ENCODE measurements at places on chromosomes 11 and 22.

- no peak for DNase-seq
Measured at GRCh38 chr11:44824300-44824704, 97.5 kb downstream of the TSPAN18 start.

DNA sequence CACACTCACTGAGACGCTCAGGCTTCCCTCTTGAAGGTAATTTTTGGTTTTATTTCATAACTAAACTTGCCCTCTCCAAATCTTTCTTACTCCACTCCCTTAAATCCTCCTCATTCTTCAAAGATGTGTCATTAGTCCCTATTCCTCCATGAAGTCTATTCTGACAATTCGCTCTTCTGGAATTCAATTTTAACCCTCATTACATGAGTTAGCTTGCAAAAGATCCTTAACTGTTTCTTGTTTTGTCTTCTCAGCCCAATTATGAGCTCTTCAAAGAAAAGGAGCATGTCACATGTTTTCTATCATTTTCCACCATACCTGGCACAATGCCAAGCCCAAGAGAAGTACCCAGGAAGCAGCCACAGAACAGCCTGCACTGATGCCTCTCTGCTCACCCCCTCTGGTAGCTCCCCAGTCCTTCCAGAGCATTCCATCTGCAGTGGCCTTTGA lies 13.0 kb downstream of the GALNT18 start:
- peak; percentile 20 for DNase-seq

- peak; percentile 79 for DNase-seq
Measured at GRCh38 chr22:22156716-22157347, 87.8 kb upstream of the VPREB1 start.

GRCh38 chr11:109940816-109941215 lies 152.4 kb upstream of the ZC3H12C start:
- no peak for DNase-seq

DNA sequence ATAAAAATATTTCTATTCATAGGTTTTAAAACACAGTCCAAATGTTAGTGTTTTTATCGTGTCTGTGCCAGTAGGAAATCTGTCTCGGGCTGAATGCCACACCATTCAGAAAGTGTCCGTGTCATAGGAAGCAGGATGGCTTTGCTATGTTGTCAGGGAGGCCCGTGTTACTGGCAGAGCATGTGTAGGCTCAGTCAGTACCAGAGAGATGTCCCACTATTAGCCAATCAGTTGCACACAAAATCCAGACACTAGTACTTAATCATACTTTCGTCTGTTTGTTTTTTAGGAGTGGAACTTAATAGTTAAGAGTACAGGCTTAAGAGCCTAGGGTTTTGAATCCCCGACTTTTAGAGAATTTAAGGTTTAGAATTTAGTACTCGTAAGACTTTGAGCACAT lies 30.2 kb upstream of the SYN3 start:
- no peak for DNase-seq

- peak; percentile 76 for DNase-seq
Measured at GRCh38 chr11:74185695-74186094, 14.6 kb downstream of the PPME1 start.

GRCh38 chr11:12196308-12196707 lies 85.9 kb downstream of the MICAL2 start:
- no peak for DNase-seq

DNA sequence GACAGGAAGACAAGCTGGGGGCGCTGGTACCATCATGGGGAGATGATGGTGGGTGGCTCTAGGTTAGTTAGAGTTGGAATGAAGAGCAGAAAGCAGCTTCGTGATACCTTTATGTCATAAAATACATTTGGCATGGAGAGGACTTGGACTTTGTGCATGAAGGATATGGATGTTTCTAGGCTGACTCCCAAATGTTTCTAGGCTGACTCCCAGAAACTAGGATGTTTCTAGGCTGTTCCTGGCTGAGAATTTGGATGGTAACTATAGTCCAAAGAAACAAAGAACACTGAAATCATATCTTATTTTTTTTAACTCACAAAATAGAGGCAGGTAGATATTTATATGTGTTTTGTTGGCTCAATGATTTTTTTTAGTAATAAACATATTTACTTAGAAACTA lies 89.4 kb upstream of the VPREB1 start:
- no peak for DNase-seq

DNA sequence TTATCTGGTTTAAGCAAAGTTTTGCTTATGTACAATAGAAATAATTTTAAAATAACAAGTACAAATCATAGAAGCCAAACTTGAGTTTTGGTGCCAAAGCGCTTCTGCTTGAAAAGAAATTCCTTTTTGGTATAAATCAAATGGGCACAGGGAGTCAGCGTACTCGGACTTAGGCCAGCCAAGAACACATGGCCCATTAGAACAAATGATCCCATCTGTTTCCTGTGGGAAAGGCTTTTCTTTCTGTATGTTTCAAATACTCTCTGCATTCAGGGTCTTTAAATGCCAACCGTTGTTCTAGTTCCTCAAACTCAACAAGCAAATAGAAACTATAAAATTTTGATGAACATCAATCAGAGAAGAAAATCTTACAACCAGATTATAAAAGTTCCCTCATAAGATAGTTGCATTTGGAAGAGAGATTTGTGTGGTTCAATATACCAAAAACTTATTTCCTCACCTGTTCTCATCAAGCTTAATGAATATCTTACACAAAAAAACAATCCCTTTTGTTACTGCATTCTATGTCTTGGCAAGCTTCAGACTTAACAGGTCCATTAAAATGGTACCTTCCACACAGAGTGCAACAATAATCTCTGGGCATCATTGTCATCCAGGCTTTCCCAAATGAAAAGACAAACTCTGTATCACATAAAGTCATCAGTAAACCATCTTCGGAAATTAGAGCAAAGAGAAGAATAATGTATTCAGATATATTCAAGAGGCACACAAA lies 739.8 kb upstream of the API5 start:
- no peak for DNase-seq

- DNase-seq: no peak
Measured at GRCh38 chr11:28627690-28628255, 519.6 kb downstream of the METTL15 start.

DNA sequence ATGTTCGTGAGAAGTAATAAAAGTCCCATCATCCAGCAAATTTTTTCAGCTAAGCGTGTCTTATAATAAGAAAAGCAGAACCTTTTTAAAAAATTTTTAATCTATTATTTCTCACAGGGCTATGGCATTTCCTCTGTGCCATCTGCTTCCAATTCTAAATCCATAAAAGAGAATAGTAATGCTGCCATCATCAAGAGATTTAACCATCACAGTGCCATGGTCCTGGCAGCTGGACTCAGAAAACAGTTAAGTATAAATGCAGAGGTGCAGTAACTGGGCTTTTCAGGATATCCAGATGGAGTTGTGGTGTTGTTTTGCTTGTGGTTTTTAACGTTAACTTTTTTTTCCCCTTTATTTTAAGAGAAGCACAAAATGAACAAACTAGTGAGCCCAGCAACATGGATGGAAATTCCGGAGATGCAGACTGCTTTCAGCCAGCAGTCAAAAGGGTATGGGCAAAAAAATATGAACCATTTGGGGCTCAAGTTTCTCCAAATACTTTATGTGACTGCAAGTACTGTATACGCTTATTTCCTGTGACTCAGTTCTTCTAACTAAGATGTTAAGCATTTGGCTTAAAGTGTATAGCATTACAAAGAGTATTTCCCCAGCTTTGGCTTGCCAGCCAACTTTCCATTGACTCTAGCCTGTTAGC lies 25.2 kb downstream of the GTF2H1 start:
- DNase-seq: no peak

- peak; percentile 77 for DNase-seq
Measured at GRCh38 chr11:22703040-22703439, 36.6 kb downstream of the GAS2 start.

DNA sequence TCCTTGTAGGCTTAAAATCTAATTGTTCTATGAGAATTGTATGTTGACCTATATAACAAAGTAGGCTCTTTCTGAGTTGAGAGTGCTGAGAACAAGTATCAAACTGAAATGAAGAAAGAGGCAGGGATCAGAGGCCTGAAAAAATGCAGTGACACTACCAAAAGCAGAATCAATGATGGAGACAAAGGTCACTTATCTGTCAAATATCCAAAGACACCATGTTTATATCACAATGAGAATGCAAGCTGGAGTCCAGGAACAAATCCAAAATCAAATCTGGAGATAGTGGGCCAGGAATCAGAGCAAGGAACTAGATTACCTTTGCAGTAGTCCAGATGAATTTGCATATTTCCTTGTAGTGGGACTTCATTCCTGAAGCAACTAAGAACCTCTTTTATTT lies 377.7 kb downstream of the DLG2 start:
- no peak for DNase-seq

GRCh38 chr11:78425399-78426070 lies 7.9 kb upstream of the GAB2 start:
- no peak for DNase-seq

GRCh38 chr22:33303099-33303498 lies 244.9 kb upstream of the SYN3 start:
- no peak for DNase-seq

- no peak for DNase-seq
Measured at GRCh38 chr22:20421507-20421874, 16.1 kb downstream of the SCARF2 start.
